ENCODE measurements at places on chromosomes 16 and 17. TPM values are rescaled to one million over a fixed set of nuclear protein-coding genes. Genes with fewer than 3 reads are reported as not detected.

EVPLL gene
- 1.4 TPM for total RNA-seq

HS3ST3A1 gene
- total RNA-seq = 0.61 TPM

CLEC3A gene
- total RNA-seq = not detected

WNT9B gene
- total RNA-seq = not detected

KRTAP2-2 gene
- total RNA-seq = not detected

MYOCD gene
- 0.10 TPM for total RNA-seq

TNFRSF13B gene
- total RNA-seq = not detected

ASIC2 gene
- not detected for total RNA-seq

CCL5 gene
- 28.7 TPM for total RNA-seq
